Activated CD8-positive, alpha-beta memory T cell treated with anti-CD3 and anti-CD28 coated beads for 4 hours (primary cell): ENCODE measurements at places on chromosomes 13 and 19.
A peak's percentile ranks its signal among the peaks of the same experiment; 100 is the strongest.

GRCh38 chr13:55653497-55653896 is 1487.2 kb upstream of the PRR20A start:
- no peak for DNase-seq

- no peak for DNase-seq
Measured at GRCh38 chr19:5698635-5699422, 8.7 kb downstream of the RPL36 start.

DNA sequence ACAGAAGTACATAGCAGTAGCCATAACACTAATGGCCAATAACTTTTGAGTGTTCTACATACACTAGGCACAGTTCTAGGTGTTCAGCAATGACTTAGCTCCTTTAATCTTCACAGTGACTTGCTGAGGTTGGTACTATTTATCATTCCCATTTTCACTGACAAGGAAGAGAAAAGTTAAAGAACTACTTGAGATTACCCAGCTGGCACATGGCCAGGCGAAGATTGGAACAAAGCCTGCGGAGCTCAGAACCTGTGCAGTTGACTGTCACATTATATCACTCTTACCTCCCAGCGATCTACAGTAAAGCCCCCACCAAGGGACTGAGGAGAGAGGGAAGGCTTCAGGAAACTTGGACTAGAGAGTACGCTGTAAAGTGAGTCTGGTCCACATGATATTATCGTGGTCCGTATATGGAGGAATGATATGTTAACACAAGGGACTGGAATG is 42.4 kb upstream of the WDFY2 start:
- no peak for DNase-seq

DNA sequence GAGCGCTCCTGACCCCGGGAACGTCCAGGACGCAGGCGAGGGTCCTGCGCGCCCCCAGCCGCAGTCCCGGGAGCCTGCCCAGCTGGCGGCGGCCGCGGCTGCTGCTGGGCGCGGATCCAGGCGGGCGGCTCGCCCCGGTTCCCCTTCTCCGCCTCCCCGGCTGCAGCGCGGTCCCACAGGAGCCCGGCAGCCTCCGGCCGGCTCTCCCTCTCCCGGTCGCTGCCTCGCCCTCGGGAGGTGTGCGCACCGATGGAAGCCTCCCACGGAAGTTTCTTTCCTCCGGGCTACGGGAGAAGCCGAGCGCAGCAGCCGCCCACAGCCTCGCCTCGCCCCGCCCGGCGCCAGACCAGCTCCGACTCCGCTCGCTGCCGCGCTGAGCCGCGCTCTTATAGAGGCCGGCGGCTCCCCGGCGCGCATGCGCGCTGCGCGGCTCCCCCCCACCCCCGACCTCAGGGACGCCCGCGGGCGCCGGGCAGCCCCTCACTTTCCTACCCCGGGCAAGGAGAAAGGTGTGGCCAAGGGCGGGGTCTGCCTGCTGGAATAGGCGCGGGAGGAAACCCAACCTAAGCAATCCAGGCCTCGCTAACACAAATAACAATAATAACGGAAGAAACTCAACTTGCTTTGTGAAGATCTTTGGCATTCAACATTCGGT is at the start of gene SHISA2:
Gene SHISA2, minus strand, starts transcription at position 360 of the 655 bp plus-strand sequence. CDS start 1,041 bp downstream, outside the sequence.
- DNase-seq: peak; percentile 27

DNA sequence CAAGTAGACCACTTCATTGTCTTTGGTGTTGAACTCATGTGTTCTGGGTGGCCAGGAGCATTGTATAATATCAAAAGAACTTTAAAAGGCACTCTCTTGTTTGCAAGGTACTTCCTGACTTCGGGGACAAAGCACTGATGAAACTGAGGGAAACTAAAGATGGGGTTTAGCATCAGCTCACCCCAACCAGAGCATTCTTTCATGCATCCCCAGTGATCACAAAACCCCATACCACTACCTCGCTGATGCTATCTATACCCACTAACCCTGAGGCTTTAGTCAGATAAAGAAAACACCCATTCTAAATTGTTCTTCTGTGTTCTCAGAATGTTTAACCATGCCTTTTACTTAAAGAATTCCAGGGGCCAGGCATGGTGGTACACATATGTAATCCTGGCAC is 94.5 kb upstream of the DOCK9 start:
- no peak for DNase-seq

DNA sequence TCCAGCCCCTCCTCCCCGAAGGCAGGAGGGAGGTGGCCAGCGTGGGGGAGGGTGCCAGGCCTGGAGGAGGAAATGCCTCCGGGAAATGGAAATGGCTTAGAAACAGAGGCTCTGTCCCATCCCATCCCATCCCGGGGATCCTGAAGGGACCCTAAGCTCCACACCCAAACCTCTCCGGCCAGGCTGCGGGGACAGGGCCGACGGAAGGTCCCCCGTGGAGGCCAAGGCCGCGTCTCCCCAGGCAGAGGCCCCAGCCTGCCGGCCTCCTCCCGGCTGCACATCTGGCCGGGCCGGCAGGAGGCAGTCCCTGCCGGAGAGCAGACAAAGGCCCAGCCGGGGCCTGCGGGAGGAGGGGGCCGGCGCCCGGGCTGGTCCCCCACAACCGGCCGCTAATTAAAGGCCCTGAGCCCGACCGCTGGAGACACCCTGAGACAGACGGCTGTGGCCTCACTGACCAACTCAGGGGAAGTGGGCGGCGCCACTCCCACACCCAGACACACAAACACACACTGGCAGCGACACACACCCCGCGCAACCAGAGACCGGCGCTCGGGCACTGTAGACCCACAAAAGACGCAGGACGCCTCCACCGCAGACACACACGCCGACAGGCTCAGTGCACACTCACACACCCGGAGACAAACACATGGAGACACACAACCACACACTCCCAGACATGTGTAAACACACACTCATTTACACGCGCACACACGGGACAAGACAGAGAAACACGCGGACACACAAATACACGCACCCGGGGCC is 1.1 kb downstream of the ADAMTS10 start:
- DNase-seq: no peak

DNA sequence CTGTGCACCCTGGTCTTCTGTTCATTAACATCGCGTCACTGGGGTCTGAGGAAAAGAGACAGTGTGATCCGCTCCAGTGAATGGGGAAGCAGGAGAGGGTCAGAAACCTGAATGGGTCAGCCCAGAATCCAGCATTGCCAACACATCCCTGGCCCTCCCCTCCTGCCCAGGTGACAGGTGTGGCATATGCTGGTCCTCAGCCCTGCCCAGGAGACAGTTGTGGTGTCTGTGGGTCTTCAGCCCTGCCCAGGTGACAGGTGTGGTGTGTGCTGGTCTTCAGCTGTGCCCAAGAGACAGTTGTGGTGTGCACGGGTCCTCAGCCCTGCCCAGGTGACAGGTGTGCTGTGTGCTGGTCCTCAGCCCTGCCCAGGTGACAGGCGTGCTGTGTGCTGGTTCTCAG is 8.0 kb downstream of the TFDP1 start:
- no peak for DNase-seq

- DNase-seq: no peak
Measured at GRCh38 chr13:35714121-35714520, 237.6 kb upstream of the MAB21L1 start.
